Hematopoietic multipotent progenitor cell treated with erythropoietin and hydrocortisone succinate and interleukin-3 and kit ligand, for 17 days (in vitro differentiated cells): ENCODE measurements at places on chromosomes 7 and 10.
A peak's percentile ranks its signal among the peaks of the same experiment; 100 is the strongest.

GRCh38 chr10:114915294-114915693 is 22.7 kb upstream of the TRUB1 start:
- DNase-seq, result no peak

- DNase-seq, result no peak
These were observed 119.4 kb downstream of the VIPR2 start for GRCh38 chr7:159025161-159025779.

GRCh38 chr7:73829921-73830680 is 695 bp upstream of the CLDN4 start:
- no peak for DNase-seq

- no peak for DNase-seq
These were observed 88.8 kb downstream of the TFEC start for GRCh38 chr7:115941703-115942268.

DNA sequence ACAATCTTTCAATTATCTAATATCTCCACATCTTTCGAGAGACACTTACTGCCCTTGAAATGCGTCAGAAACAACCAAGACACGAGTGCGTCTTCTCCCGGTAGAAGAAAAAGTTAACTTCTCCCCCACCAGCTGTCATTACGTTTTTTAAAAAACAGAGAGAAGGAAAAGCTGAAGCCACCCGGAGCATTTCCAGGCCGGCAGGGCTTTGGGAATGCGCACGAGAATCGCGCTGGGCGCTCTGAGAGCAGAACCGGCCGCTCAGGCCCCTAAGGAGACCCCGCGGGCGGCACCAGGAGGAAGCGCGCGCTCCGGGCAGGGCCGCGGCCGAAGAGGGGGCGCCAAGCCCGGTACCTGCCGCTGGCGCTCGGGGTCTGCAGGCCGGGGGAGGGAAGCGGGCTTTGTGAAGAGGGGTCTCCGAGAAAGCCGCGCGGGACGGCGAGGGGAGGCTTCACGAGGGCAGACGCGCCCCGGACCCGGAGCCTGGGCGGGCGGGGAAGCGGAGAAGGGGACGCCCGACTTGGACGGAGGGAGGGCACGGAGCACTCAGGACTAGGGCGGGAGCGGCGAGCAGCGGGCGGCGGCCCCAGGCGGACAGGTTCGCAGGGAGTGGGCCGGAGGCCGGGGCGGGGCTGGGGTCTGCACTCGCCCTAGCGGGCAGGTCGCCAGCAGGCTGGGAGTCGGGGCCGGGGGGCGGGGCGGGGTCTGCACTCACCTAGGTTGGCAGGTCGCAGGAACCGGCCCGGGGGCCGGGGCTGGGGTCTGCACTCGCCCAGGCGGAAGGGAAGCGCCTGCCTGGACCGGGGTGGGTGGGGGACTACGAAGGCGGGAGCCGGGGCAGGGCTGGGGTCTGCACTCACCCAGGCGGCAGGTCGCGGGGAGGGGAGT is 932 bp downstream of the ESYT2 start:
- peak; percentile 50 for DNase-seq

DNA sequence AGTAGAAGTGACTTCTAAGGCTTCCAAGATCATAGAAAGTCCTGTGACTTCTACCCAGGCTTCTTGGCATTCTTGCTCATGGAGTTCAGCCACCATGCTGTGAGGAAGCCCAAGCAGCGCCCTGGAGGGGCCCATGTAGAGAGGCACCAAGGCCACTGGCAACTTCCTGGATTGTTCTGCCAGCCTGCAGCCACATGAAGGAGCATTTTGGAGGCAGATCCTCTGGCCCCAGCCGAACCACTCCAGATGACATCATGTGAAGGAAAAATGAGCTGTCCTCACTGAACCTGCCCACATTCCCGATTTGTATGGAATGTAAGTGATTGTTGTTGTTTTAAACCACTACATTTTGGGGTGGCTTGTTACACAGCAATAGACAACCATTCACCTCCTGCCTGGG is 51.5 kb upstream of the MNX1 start:
- DNase-seq, result no peak

- no peak for DNase-seq
These were observed 64.3 kb upstream of the MDFIC start for GRCh38 chr7:114857605-114858004.

- no peak for DNase-seq
These were observed 7.7 kb downstream of the MACROH2A2 start for GRCh38 chr10:70060389-70060788.

- DNase-seq, result no peak
These were observed 93.1 kb downstream of the CDK14 start for GRCh38 chr7:90689260-90689659.

DNA sequence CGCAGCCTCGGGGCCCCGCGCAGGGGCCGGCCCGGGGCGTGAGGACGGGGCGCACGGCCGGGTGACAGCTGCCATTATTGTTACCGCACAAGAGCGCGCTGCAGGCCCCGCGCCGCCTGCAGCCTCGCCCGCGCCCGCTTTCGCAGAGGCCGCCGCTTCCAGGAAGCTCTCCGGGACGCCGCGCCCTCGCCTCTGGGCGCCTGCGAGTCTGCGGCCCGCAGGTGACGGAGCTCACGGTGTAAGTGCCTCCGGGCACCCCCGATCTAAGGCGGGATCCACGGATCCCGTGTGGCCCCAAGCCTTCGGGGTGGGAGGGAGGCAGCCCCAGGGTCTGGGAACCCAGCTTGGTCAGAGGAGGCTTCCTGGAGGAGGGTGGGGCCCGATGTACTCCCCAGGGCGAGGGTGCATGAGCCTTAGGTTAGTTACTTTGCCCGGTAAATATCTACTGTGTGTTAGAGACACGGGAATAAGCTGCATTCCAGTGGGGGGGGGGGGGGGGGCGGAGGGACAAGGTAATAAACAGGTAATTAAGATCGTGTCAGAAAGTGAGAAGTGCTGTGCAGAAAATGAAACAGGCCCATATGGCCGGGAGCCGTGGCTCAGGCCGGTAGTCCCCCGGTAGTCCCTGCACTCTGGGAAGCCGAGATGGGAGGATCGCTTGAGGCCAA is 638 bp downstream of the IQCE start:
- no peak for DNase-seq

DNA sequence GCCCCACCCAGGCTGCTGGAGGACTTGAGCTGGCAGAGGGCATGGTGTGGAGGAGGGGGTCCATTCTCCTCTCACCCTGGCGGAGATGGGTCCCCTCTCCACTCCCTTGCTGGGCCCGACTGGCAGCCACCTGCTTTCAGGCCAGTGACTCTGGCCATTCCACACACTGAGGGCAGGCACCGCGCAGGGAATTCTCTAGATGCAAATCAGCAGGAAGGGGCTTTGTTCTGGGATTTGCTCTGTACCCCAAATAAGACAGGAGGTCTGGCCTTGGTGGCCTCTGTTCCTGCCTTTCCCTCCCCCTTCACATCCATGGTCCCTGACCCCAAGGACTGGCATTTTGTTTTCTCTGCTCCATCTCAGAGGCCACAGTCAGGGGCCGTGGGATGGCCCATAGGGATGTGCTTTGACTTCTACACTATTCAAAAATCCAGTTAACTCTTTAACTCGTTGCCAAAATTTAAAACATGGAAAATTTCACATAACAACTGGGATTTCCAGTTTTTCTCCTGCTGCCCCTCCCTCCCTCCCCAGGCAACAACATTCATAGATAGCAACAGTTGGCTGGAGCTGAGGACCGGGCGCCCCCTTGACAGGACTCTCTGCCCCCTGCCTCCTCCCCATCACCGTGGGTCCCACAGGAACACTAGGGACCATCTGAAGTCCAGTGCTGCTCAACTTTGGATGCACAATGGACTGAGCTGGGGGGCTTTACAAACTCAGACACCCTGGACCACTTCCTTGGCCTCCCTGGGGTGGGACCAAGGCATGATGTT is 33.9 kb downstream of the PPIF start:
- no peak for DNase-seq

DNA sequence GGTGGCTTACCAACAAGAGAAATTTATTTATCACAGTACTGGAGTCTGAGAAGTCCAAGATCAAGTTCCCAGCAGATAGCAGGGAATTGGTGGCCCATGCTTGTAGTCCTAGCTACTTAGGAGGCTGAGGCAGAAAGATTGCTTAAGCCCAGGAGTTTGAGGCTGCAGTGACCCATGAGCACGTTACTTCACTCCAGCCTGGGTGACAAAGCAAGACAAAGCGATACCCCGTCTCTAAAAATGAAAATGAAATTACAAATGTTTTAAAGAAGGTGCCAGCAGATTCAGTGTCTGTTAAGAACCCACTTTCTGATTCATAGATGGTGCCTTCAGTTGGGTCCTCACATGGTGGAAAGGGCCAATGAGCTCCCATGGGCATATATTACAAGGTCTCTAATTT is 20.6 kb upstream of the ARHGAP12 start:
- no peak for DNase-seq

GRCh38 chr7:127504715-127505114 is 80.7 kb downstream of the GCC1 start:
- DNase-seq, result peak; percentile 23

DNA sequence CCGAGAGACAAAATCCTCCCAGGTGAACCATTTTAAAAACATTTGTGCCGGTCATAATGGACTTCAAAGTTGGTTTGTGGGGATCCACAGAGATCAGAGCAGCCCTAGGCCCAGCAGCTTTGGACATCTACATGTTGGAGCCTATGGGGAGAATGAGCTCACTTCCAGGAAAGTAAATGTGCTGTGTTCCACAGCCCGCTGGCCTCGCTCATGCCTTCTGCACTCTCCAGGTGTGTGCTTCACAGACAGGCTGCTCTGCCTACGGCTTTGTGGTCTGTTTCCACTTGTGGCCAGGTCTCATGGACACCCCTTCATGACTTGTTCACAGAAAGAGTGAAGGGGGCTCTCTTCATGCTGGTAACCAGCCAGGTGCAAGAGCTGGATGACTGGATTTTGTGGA is 141.6 kb downstream of the ADARB2 start:
- no peak for DNase-seq

- DNase-seq, result no peak
These were observed 2.9 kb upstream of the MMP21 start for GRCh38 chr10:125778556-125778955.
